ENCODE measurements at places on chromosomes 12 and 14.
A peak's percentile ranks its signal among the peaks of the same experiment; 100 is the strongest.

GRCh38 chr14:88380405-88380804 lies 5.1 kb upstream of the SPATA7 start:
- no peak for DNase-seq

GRCh38 chr12:82848845-82849244 lies 162.1 kb downstream of the TMTC2 start:
- no peak for DNase-seq

- DNase-seq, result no peak
Measured at GRCh38 chr12:2683283-2684025, 111.3 kb upstream of the FKBP4 start.

GRCh38 chr14:104579507-104579906 lies at the start of gene C14orf180:
C14orf180 (plus strand) TSS chr14:104579764; CDS start chr14:104586431, 6,667 bp downstream.
- DNase-seq, result no peak

- DNase-seq, result no peak
Measured at GRCh38 chr12:59858508-59859170, 262.8 kb downstream of the SLC16A7 start.

DNA sequence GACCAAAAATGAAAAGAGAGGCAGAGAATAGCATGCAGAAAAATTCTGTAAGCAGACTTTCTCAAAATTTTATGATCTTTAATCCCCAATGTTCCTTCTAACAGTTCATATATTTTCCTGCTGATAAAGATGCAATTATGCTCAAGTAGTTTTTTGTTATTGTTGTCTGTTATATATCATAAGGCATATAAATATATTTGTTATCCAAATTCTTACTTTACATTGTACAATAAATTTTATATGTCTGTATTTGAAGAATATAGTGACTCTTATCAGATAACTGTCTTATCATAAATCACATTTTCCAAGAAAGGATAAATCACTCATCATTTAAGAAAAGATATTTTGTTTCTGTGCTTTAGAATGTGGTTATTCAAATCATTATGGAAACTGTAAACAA lies 2.6 kb downstream of the RASSF9 start:
- no peak for DNase-seq

DNA sequence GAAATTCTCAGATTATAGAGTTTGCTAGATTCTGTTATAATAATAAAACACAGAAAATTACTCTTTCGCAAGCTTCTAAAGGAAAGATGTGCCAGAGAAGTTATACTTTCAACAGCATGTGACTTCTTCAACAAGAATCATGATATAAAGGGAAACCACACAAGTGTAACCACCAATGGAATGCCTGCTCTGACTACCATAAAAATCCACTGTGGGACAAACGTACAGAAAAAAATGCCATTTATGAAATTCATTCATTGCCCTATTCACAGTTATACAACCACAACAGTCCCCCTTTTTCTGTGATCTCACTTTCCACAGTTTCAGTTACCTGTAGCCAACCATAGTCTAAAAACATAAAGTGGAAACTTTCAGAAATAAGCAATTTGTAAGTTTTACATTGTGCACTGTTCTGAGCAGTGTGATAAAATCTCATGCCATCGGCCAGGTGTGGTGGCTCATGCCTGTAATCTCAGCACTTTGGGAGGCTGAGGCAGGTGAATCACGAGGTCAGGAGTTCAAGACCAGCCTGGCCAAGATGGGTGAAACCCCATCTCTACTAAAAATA lies 3.2 kb downstream of the CATSPERB start:
- no peak for DNase-seq

GRCh38 chr14:92185559-92185958 lies 63.8 kb downstream of the CPSF2 start:
- no peak for DNase-seq

DNA sequence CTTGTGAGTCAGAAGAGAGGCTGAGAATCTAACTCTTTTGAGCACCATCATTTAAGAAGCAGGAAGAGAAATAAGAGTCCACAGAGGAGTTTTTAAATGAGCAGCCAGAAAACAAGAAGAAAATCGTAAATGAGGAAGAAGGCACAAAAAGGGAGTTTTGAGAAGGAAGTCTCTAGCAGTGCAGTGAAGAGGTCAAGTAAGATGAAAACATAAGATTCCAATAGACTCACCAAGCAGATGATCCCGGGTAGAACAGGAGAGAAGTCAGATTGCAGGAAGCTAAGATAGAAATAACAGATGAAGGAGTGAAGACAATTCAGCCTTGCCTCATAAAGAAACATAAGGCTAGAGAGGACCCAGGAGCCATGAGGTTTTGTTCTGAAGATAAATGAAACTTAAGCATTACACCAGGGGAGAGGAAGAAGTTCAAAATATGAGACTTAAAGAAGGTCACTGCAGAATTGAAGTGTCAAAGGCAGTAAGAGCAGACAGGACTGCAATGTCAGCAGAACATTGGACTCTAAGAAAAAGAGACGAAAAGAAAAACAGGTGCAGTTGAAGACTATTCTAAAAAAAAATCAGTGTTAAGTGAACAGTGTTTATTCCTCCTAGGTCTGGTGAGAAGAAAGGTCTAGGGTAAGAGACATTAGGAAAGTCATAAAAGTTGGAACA lies 229.0 kb downstream of the SEC23A start:
- no peak for DNase-seq

DNA sequence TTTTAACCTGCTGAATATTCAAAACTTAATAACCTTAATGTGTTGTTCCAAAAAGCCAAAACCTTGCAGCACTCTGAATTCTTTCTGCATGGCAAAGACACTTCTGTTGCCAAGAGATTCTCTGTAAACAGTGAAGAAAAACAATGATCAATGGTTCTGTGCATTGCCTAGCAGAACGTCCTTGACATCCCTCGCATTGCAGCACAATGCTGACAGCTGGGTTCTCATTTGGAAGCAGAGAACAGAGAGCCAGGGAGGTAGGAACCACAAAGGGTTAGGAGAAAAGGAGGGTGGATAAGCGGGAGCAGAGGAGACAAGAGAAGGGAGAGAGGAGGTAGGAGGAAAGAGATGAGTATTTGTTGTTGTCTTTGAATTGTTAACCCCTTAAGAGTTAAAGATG lies 501.1 kb downstream of the NAV3 start:
- peak; percentile 9 for DNase-seq

GRCh38 chr14:65057695-65058094 lies 44.6 kb downstream of the MAX start:
- no peak for DNase-seq

GRCh38 chr14:50804181-50804721 lies 26.7 kb downstream of the NIN start:
- DNase-seq, result no peak

GRCh38 chr14:90454041-90455000 lies 57.5 kb downstream of the CALM1 start:
- DNase-seq, result peak; percentile 69

GRCh38 chr14:101853455-101854018 lies 92.0 kb downstream of the PPP2R5C start:
- DNase-seq, result no peak

- peak; percentile 85 for DNase-seq
Measured at GRCh38 chr14:91417120-91417982, at the start of gene CCDC88C. CCDC88C (minus strand) TSS chr14:91417820; CDS start chr14:91417690, 130 bp downstream.

DNA sequence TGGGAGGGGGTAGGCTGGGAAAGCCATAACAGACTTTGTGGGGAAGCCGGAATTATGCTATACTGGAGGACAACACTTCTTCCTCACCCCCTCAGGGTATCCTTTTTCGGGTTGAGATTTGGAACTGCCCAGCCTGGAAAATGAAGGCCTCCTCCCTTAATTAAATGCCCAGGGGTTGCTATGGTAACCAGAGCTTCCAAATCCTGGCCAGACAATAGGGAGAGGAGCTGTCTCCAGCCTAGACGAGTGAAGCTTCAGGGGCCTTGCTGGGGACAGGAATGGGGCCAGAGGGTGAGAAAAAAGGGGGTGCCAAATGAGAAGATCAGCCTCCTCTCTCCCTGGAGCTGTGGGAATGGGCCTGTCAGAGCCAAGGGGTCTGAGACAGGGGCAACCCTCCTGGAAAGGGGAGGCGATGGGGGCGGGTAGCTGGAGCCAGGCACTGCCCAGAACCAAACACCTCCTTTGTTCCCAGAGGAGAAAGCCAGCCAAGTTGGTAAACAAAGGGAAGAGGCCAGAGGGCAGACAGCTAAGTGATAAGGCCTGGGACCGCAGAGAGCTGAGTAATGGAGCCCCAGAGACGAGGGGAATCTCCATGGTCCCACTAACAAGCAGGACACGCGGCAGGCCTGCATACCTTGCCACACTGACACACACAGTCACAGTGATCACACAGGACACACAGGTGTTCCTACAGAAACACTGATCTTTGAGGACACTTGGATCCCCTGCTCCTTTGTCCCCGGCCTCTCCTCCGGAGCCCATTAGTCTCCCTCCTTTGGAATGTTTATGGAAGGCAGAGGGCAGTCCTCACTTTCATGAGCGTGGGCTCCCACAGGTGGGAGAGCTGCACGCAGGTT lies 17.9 kb upstream of the RND1 start:
- DNase-seq, result peak; percentile 79

- DNase-seq, result no peak
Measured at GRCh38 chr12:30021051-30021833, 237.5 kb upstream of the TMTC1 start.

GRCh38 chr12:89723276-89723675 lies 14.6 kb upstream of the ATP2B1 start:
- DNase-seq, result no peak

- DNase-seq, result peak; percentile 25
Measured at GRCh38 chr12:58247633-58248032, 306.3 kb downstream of the ATP23 start.

DNA sequence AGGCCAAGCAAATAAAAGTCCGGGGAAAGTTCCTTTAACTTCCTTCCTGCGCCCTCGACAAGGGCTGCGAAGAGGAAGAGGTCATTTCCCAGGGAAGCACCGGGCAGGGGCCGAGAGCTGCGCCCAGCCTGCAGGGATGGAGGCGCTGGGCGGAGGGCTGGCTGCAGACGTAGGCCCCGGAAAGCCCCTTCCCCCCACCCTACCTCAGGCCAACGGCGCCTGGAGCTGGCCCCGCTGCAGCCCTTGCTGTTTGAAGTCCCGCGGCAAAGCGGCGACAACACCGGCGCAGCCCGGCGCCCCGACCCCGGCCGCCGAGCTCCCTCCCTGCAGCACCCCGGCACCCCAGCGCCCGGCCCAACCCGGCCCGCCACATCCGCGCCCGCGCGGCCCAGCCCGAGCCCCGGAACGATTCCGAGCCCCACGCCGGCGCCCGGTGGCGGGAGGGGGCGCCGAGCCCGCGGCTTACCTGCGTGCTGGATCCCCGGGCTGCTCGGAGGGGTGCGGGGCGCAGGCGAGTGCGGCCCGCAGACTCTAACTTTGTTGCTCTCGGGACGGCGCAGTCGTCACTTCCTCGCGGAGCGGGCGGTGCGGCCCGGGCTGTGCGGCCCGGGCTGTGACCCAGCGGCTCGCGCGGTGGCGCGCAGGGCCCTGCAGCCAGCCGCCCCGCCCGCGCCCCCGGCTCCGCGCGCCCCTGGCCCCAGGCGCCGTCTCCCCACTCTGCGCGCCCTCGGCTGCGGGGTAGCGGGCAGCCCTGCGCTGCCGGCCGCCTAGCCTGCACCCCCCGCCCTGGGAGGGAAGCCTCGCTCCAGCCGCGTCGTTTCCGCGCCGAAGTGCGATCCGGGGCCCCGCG lies 64.8 kb upstream of the PTGR2 start:
- peak; percentile 65 for DNase-seq

DNA sequence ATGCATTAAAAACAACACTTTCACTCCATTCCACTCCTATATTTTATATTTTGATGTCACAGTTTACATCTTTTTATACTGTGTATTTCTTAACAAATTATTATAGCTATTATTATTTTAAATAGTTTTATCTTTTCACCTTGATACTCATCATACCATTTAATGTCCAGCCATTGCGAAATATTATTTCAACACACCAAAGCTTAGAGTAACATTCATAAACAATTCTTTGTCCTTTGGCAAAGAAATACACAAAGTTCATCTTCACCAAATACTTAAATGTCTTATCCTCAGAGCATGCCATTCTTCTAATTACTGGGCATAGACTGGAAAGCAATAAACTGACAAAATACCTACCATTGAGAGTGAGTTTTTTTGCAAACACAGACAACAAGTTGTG lies 1963.4 kb upstream of the FLRT2 start:
- no peak for DNase-seq

DNA sequence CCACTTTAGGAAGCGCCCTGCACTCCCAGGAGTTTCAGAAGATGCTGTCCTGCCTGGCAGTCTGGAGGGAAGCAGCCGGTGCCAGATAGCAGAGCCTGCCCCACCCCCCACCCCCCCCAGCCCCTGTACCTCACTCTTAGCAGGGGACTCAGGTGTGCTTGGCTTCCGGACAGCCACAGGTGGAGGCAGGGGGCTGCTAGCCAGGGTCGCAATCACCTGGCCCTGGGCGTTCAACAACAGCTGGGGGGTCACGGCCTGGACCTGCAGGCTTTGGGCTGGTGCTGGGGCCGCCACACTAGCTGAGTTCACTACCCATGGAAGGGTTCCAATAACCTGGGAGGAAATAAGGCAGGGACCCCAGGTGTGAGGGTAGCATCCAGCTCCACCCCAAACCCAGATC lies 22.0 kb downstream of the POU6F1 start:
- no peak for DNase-seq

GRCh38 chr14:49218436-49219092 lies 367.6 kb downstream of the RPS29 start:
- DNase-seq, result no peak

DNA sequence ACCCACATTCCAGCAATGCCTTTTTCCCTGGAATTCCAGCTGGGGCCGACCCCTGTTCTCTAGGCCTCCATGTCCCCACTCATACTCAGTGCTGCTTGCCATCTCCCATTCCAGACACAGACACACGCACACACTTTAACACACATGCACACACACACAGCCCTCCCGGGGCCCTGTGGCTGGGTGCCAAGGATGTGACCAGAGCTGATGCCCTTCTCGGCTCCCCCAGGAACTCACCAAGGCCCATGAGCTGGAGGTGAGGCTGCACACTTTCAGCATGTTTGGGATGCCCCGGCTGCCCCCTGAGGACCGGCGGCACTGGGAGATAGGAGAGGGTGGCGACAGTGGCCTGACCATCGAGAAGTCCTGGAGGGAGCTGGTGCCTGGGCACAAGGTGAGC lies 4.3 kb downstream of the PLEKHG6 start:
- no peak for DNase-seq

- DNase-seq, result peak; percentile 80
Measured at GRCh38 chr12:51391283-51392123, at the start of gene GALNT6. GALNT6 (minus strand) TSS chr12:51391406; CDS start chr12:51379781, 11,625 bp downstream.

DNA sequence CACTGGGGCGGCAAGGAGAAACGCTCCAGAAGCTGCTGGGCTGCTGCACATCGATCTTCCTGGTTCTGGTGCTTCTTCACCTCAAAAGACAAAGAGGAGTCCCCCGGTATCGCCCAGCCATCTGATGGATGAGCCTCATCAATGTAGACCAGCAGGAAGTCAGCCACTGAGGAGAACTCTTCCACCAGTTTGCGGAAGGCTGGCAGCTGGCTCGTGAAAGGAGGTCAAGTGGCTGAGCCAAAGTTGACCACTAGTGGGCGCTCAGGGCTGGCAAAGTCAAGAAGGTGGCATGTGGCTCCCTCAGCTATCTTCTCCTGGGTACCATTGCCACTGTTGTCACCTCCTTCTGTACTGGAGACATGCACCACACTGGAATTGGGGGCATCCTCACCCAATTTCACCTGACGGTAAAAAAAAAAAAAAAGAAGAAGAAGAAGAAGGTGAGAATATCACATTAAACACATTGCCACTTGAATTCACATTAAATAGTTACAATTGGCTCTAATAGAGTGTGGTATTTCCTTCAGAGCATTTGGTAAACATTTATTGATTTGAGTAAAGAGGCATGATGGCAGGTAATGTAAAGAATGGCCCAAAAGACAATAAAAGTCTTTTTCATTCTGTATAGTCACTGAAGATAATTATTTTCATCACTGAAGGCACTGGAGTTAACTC lies 8.3 kb downstream of the DIO2 start:
- DNase-seq, result no peak
